CD4-positive, alpha-beta T cell treated with Interleukin-6 at 100 ng/mL for 8 hours (primary cell): ENCODE measurements at places on chromosomes 2 and 18.

- no peak for DNase-seq
Observed at GRCh38 chr2:151033271-151034248, 228.1 kb downstream of the RBM43 start.

- no peak for DNase-seq
Observed at GRCh38 chr2:72431737-72432136, 284.1 kb upstream of the CYP26B1 start.

DNA sequence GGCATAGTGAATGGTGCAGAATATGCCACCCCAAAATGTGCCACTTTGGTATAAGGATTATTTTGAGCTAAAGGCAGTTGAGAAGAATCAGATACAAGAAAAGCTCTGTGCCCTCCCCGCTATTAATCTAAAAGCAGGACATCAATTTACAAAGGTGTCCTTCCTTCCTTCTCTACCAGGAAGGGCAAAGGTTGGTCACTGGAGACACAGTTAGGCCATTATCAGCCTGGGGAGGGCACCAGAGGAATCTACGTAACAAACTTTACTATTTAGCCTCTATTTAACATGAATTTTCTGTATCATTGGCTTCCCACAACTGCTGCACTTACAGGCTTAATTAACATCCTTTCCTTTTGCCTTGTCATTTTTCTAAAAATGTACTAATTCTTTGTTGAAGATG, 52.6 kb downstream of the MEP1B start:
- DNase-seq, result no peak

DNA sequence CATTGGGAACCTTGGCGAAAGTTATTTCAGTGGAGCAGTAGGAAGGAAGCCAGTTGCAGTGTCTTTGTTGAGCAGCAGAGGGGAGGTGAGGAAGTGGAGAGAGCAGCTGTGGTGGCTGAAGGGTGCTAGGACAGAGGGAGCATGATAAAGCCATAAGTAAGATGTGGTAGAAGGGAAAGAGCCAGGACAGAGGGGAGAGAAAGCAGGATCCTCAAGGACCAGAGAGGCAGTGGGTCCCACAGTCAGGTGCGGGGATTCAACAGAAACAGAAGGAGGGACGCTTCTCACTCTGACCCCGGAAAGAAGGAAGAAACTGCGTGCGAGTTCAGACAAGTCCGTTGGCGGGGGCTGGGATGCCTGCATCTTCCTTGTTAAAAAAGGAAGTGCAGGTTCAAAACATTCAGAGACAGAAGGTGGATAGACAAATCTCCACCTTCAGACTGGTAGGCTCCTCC, at the start of gene CXCR2:
CXCR2 (plus strand) TSS at position 403 of the 455 bp plus-strand sequence. CDS start 8,774 bp downstream, outside the sequence.
- no peak for DNase-seq

GRCh38 chr2:190501702-190502407, 32.7 kb downstream of the NEMP2 start:
- no peak for DNase-seq

GRCh38 chr2:231717281-231718171, 9.2 kb downstream of the PTMA start:
- no peak for DNase-seq

- DNase-seq, result no peak
Observed at GRCh38 chr18:57846258-57846657, 43.1 kb upstream of the ATP8B1 start.

- DNase-seq, result no peak
Observed at GRCh38 chr2:5076599-5076998, 615.6 kb upstream of the SOX11 start.
